ENCODE measurements at places on chromosomes 1 and 21. TPM values are rescaled to one million over a fixed set of nuclear protein-coding genes. Genes with fewer than 3 reads are reported as not detected.

Gene STYXL2
- total RNA-seq = not detected

Gene NTPCR
- 16.1 TPM for total RNA-seq

Gene UBXN10
- total RNA-seq = 0.07 TPM

Gene C1orf115
- 23.3 TPM for total RNA-seq

Gene ADAMTS5
- 0.07 TPM for total RNA-seq

Gene GUCA2A
- not detected for total RNA-seq

Gene FAM131C
- 0.13 TPM for total RNA-seq

Gene FGR
- not detected for total RNA-seq

Gene RGS1
- total RNA-seq = not detected

Gene AKR1A1
- total RNA-seq = 120 TPM

Gene PLD5
- not detected for total RNA-seq

Measured in thoracic aorta endothelial cell (primary cell).